Fibroblast of skin of back (primary cell): ENCODE measurements at places on chromosomes 11 and 22.

- no peak for DNase-seq
These were observed 23.3 kb downstream of the LINC01488 start for GRCh38 chr11:69504576-69505335.

- peak; percentile 52 for DNase-seq
These were observed 3.4 kb downstream of the PLAAT3 start for GRCh38 chr11:63610604-63611394.

GRCh38 chr11:67364783-67365722, 8.3 kb downstream of the CLCF1 start:
- DNase-seq = no peak

- peak; percentile 77 for DNase-seq
These were observed 76.0 kb upstream of the GRK3 start for GRCh38 chr22:25488244-25489020.

GRCh38 chr11:76630600-76631281, 39.8 kb downstream of the LRRC32 start:
- DNase-seq = no peak

GRCh38 chr11:75615751-75616150, 53.1 kb downstream of the MAP6 start:
- DNase-seq = no peak

- no peak for DNase-seq
These were observed 34.3 kb downstream of the CYB5R2 start for GRCh38 chr11:7638710-7639642.

- peak; percentile 42 for DNase-seq
These were observed 3.1 kb downstream of the ASRGL1 start for GRCh38 chr11:62340269-62340901.
